ENCODE measurements at places on chromosomes 3 and 15. TPM values are rescaled to one million over a fixed set of nuclear protein-coding genes. Genes with fewer than 3 reads are reported as not detected.

DNA sequence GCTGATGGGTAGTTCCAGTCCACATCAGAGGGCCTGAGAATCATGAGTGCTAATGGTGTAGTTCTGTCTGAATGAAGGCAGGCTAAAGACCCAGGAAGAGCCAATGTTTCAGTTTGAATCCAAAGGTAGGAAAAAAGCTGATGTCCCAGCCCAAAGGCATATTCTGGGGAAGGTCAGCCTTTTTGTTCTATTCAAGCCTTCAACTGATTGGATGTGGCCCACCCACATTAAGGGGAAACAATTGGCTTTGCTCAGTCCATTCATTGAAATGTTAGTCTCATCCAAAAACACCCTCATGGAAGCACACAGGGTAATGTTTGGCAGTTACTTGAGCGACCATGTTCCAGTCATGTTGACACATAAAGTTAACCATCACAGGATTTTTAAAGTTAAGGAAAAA lies 25.9 kb downstream of the EPHB1 start:
- DNase-seq, result no peak

- DNase-seq, result peak; percentile 40
These were observed 296 bp downstream of the TPRA1 start for GRCh38 chr3:127590282-127590592.

- DNase-seq, result no peak
These were observed 85.5 kb upstream of the CDV3 start for GRCh38 chr3:133487920-133488540.

- no peak for DNase-seq
These were observed 272.2 kb upstream of the RARB start for GRCh38 chr3:25155652-25156471.

DNA sequence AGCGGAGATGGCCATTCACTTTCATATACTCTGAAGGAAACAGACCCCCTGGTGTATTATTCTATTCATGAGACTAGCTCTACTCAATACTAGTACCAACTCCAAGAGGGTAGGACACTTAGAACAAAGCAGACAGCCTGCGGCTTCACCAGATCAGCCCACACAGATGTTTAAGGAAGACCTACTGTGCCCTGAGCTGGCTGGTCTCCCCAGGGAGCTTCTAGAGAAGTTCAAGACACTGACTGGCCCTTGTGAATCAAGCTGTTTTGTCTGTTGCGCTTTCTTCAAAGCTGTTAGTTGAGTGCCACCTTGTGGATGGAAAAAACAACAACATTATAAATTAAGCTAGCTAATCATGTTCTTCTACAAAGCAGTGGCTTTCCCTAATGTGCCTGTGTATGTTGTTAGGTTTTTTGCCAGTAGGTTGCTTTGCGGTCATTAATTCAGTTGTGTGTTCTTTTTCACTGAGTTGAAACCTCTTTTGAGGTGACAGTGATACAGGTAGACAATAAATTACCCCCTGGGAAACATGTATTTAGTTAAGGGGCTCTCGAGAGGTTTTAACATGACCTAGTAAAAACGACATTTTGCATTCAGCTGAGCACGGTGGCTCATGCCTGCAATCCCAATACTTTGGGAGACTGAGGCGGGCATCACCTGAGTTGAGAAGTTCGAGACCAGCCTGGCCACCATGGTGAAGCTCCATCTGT lies 64.2 kb upstream of the MYZAP start:
- DNase-seq, result no peak

DNA sequence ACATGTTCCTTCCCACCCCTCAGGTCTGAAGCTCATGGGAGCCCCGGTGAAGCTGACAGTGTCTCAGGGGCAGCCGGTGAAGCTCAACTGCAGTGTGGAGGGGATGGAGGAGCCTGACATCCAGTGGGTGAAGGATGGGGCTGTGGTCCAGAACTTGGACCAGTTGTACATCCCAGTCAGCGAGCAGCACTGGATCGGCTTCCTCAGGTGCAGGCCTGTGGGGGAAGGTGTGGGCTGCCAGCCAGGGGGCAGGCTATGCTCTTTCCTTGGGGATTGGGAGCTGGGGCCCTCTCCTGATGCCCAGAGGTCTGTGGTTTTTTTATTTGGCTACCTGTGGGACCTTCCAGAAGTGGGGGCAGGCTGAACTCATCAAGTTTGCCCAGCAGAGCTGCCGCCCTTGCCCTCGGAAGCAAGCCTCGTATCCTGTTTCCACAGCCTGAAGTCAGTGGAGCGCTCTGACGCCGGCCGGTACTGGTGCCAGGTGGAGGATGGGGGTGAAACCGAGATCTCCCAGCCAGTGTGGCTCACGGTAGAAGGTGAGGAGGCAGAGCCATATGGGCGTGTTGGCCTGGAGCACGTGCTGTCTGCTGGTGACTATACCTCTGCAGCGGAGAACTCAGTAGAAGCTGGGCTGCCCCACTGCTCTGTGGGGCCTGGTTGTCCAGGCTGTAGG lies 2.2 kb downstream of the TYRO3 start:
- no peak for DNase-seq

GRCh38 chr3:8631661-8632060 lies 12.9 kb downstream of the SSUH2 start:
- DNase-seq, result no peak

- DNase-seq, result no peak
These were observed 50.5 kb upstream of the TSEN2 start for GRCh38 chr3:12433823-12434222.

- no peak for DNase-seq
These were observed 150.2 kb upstream of the CBLB start for GRCh38 chr3:106018929-106019550.

DNA sequence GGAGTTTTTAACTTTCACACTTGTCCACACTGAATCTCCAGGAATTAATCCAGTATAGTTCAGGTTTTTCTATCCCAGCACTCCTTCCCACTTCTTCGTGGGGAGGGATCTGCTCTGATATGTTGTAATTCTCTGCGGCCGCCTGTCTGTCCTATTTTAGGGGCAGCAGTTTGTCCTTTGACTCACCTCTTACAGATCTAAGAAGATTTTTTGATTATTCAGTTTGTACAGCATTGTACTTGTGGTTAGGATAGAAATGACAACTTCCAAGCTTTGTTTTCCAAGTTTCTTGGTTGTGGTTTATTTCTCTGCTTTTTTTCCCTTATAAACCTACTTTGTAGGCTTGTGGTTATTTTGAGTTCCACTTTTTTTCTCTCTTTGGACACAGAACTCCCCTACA lies 601.7 kb downstream of the SI start:
- DNase-seq, result no peak

DNA sequence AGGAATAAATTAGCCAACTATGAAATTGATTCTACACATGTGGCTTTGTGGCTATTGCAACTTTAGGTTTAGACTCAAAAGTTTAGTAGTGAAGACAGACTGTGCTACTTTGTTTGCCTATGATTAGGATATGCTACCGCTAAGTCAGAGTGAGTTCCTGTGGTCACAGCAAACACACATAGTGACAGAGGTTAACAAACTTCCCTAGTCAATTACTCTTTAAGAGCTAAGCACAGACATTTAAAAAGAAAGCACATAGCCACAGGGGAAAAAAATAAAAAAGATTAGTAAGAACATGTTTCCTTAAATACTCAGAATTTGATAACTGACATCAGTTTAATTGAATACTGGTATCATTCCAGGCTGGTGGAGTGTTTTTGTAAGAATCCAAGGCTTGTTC lies 207.1 kb downstream of the GBE1 start:
- DNase-seq, result no peak

- DNase-seq, result no peak
These were observed 435.6 kb downstream of the CADM2 start for GRCh38 chr3:85394424-85394823.

DNA sequence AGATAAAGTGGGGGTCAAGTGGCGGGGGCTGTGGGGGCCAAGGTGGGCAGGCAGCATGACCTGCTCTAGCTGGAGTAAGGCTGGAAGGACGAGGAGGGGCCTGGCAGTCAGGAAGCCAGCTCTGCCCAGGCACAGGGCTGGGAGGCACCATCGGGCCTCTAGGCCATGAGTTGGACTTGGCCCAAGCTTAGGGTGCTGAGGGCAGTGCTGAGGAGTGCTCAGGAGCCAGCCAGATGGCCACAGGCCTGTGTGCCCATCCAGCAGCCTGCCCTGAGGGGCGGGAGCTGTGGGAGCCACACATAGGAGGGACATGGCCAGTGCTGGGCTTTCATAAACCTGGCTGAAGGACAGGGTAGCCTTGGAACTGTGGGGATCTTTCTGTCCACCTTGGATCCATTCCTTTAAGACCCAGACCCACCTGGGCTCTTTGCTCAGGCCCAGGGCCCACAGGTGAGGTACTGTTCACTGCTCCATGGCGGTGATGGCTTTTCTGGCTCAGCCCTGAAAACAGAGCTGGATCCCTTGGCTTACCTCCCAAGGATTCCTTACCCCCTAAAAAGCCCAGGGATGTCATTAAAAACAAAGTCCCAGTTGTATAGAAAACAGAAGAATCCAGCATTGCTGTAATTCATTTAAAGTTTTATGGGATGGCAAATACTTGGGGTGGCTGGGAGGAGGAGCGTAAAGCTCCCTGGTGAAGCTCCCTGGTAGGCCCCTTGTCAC lies 137.0 kb downstream of the DNAJB8 start:
- no peak for DNase-seq

DNA sequence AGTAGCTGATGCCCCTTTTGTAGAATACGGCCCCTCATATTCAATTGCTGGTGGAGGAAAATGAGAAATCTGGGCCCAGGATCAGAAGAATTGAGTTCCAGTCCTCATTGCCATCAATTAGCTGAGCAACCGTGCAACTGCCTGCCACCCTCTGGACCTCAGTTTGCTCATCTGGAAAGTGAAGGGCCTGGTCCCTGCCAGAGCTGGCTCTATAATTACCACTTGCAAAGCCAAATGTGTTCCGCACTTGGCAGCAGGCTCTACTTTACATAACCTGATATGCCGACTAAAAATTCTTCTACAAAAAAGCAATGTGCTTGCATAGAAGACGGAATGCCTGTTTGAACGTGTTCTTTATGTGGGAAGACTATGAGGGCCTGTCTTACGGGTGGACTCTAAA lies 8.6 kb upstream of the ITGB5 start:
- DNase-seq, result no peak

DNA sequence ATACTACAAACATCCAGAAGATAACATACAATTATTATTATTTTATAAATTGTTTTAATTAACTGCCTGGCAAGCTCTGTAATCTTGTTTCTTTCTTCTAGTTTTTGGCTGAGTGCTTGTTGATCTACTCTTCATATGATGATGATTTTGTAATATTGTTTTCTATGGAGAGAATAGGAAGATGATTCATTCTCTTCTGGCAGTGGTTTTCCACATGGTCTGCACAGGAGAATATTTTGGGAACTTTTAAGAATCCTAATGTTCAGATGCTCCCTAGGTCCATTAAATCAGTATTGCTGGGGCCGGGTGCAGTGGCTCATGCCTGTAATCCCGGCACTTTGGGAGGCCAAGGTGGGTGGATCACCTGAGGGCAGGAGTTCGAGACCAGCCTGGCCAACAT lies 37.6 kb downstream of the CACNA2D3 start:
- DNase-seq, result no peak

DNA sequence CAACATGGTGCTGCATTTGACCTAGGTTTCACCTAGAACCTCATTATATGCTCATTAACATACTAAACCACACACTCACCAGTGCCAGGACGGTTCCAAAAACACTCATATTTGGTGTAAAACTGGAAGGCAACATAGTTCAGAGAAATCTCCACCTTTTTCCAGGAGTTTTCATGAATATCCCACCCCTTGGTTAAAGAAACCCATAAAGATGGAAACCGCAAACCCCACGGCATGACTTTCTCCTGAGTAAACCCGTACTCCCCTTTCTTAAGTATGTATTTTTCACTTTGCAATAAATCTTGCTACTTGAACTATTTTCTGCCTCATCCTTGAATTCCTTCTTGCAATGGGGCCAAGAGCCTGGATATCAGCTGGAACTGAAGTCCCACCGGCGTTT lies 379.3 kb downstream of the MAGI1 start:
- DNase-seq, result no peak

- no peak for DNase-seq
These were observed 94.7 kb upstream of the TUSC7 start for GRCh38 chr3:116614795-116615362.

GRCh38 chr15:69795601-69796000 lies 302.1 kb downstream of the TLE3 start:
- DNase-seq, result no peak

- DNase-seq, result no peak
These were observed 57.8 kb downstream of the HERC2 start for GRCh38 chr15:28264166-28264565.

DNA sequence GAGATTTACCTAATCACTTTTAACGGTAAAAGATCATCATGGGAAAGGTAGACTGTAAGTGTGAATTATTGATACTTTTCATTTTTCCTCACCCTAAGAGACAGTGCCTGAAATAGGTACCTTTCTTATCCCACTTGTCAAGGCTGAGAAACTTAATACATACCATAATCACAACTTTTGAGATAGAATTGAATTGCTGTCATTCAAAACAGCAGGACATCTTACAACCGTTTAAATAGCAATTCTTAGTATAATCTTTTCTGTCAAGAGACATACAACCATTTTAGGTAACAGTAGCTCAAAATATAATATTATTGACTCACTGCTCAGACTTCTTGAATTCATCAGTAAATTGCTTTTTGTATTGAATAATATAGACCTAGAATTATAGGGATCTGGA lies 10.7 kb downstream of the UBE2E2 start:
- DNase-seq, result no peak

DNA sequence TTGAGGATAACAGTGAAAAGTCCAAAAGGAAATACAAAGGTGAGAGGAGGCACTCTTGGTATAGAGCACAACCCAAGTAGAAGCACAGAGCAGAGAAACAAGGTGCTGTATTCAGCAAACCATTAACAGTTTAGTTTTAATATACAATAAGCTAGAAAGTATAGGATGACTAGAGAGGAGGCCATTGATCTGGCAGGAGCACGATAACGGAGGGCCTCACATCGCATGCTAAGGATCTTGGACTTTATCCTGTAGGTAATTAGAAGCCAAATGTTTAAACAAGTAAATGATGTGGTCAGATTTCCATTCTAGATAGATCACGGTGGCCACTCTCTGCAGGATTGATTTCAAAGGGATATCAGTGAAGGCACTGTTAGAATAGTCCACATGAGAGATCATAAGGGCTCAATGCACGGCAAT lies 935.0 kb downstream of the ROBO1 start:
- DNase-seq, result no peak

- no peak for DNase-seq
These were observed 59.9 kb downstream of the LIPC start for GRCh38 chr15:58491499-58492202.

DNA sequence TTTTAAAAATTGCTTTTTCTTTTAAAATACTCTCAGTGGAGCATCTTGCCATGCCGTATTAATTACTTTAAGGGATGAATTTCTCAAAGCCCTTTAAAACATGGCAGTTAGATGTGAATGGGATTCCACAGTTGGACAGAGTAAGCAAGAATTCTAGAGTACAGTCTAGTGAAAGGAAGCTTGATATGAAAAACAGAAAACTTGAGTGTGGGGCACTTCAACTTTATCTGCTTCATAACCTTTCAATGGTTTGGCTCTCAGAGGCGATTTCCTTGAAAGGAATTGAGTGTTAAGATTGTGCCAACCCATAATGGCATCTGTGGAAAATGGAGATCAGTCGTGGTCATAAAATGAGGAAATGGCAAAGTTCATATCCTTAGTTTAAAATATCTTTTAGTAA lies 127.7 kb upstream of the SAMMSON start:
- no peak for DNase-seq

Gene WNT5A
- 3.8 TPM for total RNA-seq

Gene UBA7
- 25.1 TPM for total RNA-seq

Gene FBXL22
- 29.5 TPM for total RNA-seq

Gene PP2D1
- total RNA-seq, result not detected

Gene IGSF10
- 3.1 TPM for total RNA-seq

Gene GRK7
- not detected for total RNA-seq

Gene THPO
- total RNA-seq, result 0.11 TPM

Gene DUOXA2
- not detected for total RNA-seq

Gene CDHR4
- not detected for total RNA-seq

Gene GOLGA8J
- total RNA-seq, result 0.41 TPM

Data from left ventricle myocardium inferior (tissue), 1 donor.